Colonic mucosa (tissue), 4 donors: ENCODE measurements at places on chromosomes 12 and 14. TPM values are rescaled to one million over a fixed set of nuclear protein-coding genes. Genes with fewer than 3 reads are reported as not detected.

DNA sequence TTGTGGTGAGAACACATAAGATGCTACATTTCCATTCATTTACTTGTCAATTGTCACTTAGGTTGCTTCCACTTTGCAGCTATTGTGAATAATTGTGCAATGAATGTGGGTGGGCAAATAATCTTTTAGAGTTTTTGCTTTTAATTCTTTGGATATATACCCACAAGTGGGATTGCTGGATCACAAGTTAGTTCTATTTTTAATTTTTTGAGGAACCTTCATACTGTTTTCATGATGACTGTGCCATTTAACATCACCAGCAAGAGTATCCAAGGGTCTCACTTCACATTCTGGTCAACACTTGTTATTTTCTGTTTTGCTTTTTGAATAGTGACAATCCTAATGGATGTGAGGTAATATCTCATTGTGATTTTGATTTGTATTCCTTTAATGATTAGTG lies 10.5 kb downstream of the CLEC6A start:
- DNase-seq: no peak
- H3K27me3 ChIP-seq: no peaks in the 10 kb centered on the region
- H3K4me3 ChIP-seq: no peak overlapping the region
- H3K27ac ChIP-seq: no peak overlapping the region
- no peaks in the 10 kb centered on the region for H3K4me1 ChIP-seq
- H3K36me3 ChIP-seq: no peaks in the 10 kb centered on the region

GRCh38 chr14:99425272-99425681 lies 55.4 kb downstream of the SETD3 start:
- H3K27ac ChIP-seq: no peak overlapping the region
- H3K27me3 ChIP-seq: no peaks in the 10 kb centered on the region
- H3K4me3 ChIP-seq: no peak overlapping the region
- H3K4me1 ChIP-seq: no peaks in the 10 kb centered on the region
- no peaks in the 10 kb centered on the region for H3K36me3 ChIP-seq

The TMPRSS12 gene
- not detected for total RNA-seq

The ISCA2 gene
- total RNA-seq: 42.0 TPM

DNA sequence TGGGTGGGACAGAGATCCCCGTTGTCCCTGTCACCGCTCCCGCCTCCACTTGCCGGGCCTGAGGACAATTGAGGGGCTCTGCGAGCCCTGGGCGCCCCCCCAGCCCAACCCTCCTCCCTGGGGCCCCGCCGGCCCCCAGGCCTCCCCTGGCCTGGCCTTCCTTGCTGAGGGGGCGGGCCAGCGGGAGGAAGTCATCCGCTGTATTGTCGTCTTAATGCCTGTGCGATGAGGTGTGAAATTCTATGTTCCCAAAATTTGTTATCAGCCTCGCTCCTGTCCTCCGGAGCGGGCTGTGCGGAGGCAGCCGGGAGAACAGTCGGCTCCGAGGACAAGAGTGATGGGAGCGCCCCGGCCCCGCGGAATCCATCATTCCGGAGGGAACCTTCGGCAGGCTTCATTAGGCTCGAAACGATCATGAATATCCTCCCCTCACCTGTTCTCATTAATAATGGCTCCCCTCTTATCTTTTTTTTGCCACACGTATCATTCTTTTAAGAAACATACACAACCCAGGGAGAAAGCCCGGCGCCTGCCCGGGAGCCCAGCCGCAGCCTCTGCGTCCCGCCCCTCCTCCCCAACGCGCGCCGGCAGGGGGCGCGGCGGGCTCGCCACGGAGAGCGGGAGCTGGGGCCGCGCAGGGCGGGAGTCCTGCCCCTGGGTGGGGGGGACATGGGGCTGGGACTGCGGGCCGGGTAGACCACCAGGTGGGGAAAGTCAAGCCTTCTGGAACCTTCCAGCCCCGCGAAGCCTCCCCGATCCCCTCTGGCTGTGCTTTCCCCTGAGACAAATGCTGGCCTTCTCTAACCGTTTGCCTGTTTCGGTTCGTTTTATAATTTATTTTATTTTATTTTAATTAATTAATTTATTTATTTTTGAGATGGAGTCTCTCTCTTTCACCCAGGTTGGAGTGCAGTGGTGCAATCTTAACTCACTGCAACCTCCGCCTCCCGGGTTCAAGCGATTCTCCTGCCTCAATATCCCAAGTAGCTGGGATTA lies 17.1 kb upstream of the DLK1 start:
- peaks cover 6% of the 10 kb centered on the region for H3K4me1 ChIP-seq
- no peak for DNase-seq

DNA sequence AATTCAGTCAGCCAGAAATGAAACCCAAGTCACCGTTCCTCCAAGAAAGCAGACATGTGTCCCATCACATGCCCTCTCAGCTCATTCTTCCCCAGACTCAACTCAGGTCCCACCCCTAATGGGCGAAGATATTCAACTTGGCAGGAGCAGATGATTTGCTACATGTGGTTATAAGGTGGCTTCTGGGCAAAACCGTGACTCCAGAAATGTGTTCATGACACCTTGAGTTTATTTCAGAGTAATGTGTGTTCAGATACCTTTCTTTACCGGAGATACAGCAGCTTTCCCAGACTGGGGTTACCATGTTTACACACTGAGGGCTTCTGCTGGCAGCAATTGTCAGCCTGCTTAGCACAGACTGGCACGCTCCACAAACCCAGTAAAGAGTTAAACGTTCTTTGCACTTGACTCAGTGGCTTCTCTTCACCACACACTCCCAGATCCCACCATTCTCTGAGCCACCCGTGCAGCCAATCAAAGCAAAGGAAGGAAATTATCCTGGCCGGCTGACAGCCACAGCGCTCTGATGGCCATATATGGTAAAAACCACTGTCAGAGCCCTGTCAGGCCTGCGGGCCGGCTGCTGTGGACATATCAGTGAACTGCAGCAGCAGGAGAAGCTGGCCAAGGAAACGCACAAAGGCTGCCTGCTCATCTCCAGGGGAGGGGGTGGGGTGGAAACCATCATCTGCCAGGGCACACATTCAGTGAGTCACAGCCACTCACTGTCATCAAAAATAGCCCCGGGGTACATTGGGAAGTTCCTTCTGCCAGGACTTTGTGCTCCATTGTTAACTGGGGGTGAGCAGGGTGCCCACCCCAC lies 39.9 kb downstream of the CORO1C start:
- H3K27ac ChIP-seq: peak overlapping the region; percentile 67
- no peaks in the 10 kb centered on the region for H3K36me3 ChIP-seq
- H3K4me3 ChIP-seq: peak overlapping the region; percentile 3
- peaks cover 8% of the 10 kb centered on the region for H3K4me1 ChIP-seq
- DNase-seq: peak; percentile 86
- no peaks in the 10 kb centered on the region for H3K27me3 ChIP-seq

The OR6C2 gene
- total RNA-seq: not detected

- no peak overlapping the region for H3K4me3 ChIP-seq
- no peaks in the 10 kb centered on the region for H3K36me3 ChIP-seq
- DNase-seq: no peak
- H3K27me3 ChIP-seq: no peaks in the 10 kb centered on the region
- no peaks in the 10 kb centered on the region for H3K4me1 ChIP-seq
Measured at GRCh38 chr12:57159311-57159710, 11.9 kb upstream of the LRP1-AS start.

GRCh38 chr14:97878206-97878605 lies 1081.0 kb downstream of the VRK1 start:
- no peaks in the 10 kb centered on the region for H3K4me1 ChIP-seq
- no peaks in the 10 kb centered on the region for H3K27me3 ChIP-seq
- no peak overlapping the region for H3K4me3 ChIP-seq
- H3K27ac ChIP-seq: no peak overlapping the region

DNA sequence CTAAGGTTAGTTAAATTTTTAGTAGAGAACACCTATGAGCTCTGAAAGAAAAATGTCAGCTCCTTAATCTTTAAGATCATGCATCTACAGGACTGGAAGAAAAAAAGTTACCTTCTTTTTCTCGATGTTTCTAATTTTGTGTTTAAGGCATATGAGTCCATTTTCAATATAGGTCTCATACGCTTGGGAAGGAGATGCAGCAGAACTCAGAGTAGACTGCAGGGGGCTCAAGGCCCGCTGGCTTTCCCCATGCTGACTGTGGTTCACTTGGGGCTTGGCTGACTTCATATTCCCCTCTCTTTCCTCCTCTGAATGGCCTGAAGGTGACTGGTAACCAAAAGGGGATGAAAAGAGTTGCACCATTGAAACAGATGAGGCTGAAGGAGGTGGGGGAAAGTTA lies 1.5 kb downstream of the CAPRIN2 start:
- DNase-seq: no peak
- peaks cover 7% of the 10 kb centered on the region for H3K4me1 ChIP-seq
- no peak overlapping the region for H3K27ac ChIP-seq
- no peaks in the 10 kb centered on the region for H3K36me3 ChIP-seq

DNA sequence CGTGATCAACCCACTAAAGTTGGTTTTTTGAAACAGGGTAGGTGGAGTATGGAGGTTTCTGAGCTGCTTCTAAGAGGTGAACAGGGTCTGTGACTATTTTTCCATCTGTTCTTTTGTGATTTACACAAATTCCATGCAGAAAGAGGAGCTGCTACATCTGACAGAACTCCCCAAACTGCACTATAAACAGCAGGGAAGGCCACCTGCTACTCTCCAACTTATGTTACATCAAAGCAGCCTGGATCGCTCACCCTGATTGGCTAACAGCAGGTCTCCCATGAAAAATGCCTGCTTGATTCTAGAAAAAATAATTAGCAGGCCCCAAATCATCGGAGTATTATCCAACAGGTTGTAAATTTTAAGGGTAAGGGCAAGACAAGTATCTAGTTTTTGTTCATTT lies 282.9 kb upstream of the FLRT2 start:
- H3K27ac ChIP-seq: no peak overlapping the region
- H3K4me1 ChIP-seq: no peaks in the 10 kb centered on the region
- no peaks in the 10 kb centered on the region for H3K27me3 ChIP-seq
